LoVo (cell line): ENCODE measurements at places on chromosomes 13 and 19.

DNA sequence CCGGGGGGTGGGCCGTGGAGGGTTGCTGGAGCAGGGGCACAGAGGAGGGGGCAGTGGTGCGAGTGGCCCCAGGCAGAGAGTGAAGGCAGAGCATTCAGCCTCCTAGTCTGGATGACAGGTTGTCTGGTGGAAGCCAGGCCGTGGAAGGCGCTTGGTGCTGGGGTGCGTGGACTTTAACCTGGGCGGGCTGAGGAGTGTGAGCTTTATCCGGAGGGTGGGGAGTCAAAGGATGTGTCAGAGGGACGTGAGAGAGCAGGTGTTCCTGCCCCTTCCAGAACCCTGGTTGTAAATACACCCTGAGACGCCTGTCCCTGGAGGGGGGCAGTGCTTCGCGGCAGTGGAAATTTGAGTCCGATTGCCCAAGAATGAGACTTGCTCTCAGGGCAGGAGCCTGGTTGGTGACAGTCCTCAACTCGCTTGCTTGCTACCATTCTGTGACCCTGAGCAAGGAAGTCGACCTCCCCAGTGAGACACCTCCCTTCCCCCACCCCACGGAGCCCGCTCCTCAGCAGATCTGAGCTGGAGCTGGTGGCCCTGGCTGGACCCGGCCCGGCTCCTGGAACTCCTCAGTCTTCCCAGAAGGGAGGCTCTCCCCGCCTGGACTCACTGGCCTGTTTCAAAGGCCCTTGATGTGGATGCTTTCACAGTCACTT, 2.3 kb downstream of the SPPL2B start:
- peak; percentile 84 for DNase-seq

- DNase-seq = peak; percentile 3
Observed at GRCh38 chr13:76799696-76800095, 86.5 kb downstream of the KCTD12 start.

DNA sequence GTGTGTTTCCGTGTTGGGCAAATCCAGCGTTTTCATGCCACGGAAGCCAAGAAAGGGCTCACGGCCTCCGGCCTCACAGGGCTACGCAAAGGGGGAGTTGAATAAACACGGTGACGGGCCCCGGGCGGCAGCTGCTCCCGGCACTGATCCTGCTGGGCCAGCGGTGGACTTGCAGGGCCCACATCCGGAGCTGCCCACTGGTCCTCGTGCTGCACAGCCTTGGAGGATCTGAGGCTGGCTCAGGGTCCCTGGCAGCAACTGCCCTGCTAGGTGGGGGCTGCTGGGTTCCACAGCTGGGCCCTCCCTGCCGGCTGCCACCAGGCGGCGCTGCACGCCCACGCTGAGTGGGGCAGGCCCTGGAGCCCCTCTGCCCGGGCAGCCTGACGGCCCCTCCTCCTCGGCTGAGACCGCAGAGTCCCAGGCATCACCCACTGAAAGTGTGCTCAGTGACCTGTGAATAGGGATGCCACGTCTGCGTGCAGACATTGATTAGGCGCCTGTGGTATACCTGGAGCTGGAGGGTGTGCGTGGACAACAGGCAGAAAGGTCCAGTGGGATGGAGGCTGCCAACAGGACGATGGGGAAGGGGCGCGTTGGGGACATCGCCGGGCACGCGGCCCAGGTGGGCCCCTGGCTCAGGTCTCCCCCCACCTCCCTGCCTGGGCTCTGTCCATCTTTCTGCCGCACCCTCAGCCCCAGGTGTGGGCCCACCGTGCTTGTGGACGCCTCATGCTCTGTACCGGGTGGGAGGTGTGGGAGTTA, 5.3 kb upstream of the HCN2 start:
- no peak for DNase-seq

DNA sequence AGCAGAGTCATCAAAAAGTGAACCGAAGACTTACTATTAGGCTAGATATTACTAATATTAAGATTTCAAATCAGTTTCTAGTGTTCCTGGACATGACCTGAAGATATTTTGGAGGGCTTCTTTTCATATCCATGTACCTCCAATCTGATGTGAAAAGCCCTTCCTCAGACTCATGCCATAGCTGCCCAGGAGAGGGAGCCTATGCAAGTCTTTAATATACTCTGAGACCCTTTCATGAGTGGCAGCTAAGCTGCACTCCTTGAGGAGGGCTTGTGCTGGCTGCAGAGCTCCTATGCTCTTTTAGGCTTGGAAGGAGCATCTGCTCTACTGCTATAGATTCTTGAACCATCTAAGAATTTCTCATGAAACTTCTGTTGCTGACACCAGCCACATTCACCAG, 715.3 kb downstream of the OLFM4 start:
- DNase-seq = no peak

- DNase-seq = no peak
Observed at GRCh38 chr13:79939689-79940088, 401.2 kb downstream of the SPRY2 start.

DNA sequence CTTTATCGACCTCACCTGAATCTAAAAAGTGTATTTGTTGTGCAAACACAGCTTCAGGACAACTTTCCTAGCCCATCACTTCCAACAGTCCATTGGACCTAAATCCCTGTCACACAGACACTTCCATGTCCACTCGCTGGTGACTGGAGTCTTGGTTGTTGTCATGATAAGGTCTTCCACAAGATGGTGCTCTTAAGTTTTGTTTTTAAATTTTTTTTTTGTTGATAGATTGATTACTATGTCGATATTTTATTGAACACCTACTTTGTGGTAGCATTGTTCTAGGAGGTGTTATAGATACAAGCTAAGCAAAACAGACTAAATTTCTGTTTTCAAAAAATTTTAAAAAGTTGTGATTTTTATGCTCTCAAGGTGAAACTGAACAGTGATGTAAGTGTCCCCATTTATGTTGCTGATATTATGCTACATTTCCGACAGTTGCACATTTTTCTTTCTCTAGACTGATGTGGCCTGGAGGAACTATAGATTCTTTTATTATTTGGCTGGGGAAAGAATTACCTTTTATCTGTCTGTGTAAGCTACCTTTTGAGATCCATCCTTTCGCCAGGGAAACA, 8.1 kb upstream of the ERICH6B start:
- DNase-seq = peak; percentile 38

DNA sequence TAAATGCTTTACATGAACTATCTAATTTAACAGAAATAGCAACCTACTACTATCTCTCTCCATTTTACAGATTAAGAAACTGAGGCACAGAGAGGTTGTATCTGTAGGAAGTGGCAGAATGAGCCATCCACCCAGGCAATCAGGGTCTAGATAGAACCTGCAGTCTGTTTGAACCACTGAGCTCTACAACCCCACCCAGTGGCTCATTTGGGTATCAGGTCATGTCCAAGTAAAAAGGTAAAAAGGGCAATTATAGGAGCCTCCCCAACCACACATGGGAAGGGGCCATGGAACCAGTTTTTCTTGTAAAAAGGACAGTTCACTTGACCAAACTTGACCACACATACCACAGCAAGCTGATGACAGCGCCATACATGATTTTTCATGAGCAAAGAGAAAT, 92.9 kb upstream of the SGCG start:
- DNase-seq = no peak

- no peak for DNase-seq
Observed at GRCh38 chr13:92312823-92313222, 913.8 kb upstream of the GPC6 start.

DNA sequence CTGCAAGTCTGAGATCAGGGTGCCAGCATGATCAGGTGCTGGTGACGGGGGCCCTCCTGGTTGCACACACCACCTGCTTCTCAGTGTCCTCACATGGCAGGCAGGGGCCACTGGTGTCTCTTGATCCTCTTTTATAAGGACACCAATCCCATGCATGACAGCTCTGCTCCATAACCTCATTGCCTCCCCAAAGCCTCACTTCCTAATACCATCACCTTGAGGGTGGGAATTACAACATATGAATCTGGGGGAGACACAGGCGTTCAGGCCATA, 15.0 kb upstream of the MIER2 start:
- DNase-seq = no peak

DNA sequence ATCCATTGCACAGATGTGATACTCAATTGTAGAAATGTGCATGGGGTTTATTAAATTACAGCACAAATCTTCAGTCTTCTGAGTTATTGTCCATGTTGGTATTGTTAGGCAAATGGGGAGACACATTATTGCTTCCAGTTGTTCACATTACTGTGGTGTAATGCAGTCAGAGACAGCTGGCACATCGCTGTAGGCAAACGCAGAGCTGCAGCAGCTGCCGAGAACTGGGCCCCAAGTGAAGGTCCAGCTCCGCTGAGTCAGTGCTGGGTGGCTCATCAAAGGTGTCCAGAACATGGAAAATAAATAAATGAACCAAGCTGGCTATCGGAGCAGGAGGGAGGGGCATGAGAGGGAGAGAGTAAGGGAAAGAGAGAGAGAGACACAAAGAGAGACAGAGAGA, 299.1 kb upstream of the OBI1 start:
- DNase-seq = no peak

DNA sequence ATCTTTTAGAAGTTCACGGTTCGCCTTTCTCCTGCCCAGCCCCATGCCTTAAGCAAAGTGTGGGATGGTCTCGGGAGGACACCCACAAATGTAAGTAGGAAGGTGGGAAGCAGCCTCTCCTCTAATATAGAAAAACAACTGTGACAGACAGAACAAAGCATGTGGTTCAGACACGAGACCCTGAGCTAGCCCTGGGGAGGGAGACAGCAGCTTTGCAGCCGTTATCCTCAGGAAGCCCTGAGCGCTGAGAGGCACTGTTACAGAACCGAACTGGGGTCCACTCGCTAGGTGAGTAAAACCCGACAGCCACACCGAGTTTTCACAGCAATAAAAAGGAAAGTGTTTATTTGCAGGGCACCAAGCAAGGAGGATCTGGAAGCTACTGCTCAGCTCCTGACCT, 210.6 kb downstream of the UQCRFS1 start:
- DNase-seq = no peak

- no peak for DNase-seq
Observed at GRCh38 chr13:113754691-113755090, 4.3 kb upstream of the TMEM255B start.

DNA sequence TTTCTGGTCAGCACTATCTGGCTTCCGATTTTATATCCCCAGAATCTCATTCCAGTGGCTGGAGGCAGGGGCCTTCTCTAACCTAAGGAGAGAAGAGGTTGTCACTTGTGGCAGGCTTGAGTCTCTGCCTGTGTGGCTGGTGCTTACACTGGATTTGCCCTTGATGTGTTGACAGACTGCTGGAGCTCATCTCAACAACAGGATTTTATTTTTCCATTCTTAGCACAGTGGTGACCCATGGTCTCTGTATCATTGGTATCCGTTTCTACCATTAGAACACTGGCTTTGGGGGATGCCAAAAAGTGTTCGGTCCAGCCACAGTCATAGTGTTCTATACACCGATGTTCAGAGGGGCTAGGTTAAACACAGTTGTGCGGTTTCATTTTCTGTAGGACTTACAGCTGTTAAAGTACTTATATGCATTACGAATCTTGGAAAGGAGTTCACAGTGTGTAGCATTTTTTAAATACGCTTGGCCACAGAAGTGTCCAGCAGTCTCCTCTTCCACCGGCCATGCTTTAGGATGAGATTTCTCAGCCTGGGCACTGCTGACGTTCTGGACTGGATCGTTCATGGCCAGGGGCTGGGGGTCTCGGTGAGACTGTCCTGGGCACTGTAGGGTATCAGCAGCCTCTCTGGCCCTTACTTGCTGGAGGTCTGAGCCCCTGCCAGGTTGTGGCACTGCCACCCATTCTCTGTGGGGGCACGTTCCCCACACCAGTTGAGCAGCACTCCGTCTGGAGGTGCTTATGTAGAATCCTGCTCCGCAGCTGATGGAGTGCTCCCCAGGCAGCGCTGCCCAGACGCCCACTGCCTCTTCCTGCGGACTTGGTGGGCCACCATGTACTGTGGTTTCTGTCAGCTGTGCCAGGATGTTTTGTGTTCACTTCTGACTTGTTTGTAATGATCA, 41.4 kb upstream of the TEX29 start:
- DNase-seq = no peak
